ENCODE measurements at places on chromosomes 6 and 20.

GRCh38 chr6:47934023-47934422, 152.2 kb downstream of the OPN5 start:
- DNase-seq, result no peak

- no peak for DNase-seq
Observed at GRCh38 chr6:389622-390021, 1.9 kb upstream of the IRF4 start.

- DNase-seq, result no peak
Observed at GRCh38 chr6:53382421-53382820, 33.7 kb upstream of the ELOVL5 start.

- DNase-seq, result no peak
Observed at GRCh38 chr6:129515004-129515403, 195.0 kb downstream of the ARHGAP18 start.

GRCh38 chr6:158211273-158212055, 43.3 kb downstream of the GTF2H5 start:
- no peak for DNase-seq

- no peak for DNase-seq
Observed at GRCh38 chr6:103769431-103769830, 1090.3 kb downstream of the HACE1 start.

DNA sequence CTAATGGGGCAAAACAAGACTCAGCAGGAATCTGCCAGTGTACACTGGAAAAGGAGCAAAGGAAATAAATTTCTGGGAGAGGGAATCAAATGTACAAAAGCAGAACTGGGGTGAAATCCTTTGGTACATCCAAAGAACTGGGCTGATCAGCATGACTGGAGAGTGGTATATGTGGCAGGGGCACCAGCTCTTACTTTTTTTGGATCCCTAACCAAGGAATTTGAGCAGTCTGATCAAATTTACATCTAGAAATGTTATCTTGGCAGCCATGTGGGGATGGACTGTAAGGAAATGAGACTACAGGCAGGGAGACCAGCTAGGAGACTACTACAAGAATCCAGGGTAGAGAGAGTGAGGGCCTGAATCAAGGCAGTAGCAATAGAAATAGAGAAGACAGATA, 1.2 kb upstream of the ZSCAN31 start:
- DNase-seq, result no peak
